ENCODE measurements at places on chromosomes 5 and 9.

- DNase-seq: peak; percentile 20
These were observed at the start of gene UBTD2 for GRCh38 chr5:172283020-172283861. UBTD2 (minus strand) TSS chr5:172283764; CDS start chr5:172283665, 99 bp downstream.

- DNase-seq: no peak
These were observed 205.2 kb downstream of the CSNK1G3 start for GRCh38 chr5:123717139-123717538.

DNA sequence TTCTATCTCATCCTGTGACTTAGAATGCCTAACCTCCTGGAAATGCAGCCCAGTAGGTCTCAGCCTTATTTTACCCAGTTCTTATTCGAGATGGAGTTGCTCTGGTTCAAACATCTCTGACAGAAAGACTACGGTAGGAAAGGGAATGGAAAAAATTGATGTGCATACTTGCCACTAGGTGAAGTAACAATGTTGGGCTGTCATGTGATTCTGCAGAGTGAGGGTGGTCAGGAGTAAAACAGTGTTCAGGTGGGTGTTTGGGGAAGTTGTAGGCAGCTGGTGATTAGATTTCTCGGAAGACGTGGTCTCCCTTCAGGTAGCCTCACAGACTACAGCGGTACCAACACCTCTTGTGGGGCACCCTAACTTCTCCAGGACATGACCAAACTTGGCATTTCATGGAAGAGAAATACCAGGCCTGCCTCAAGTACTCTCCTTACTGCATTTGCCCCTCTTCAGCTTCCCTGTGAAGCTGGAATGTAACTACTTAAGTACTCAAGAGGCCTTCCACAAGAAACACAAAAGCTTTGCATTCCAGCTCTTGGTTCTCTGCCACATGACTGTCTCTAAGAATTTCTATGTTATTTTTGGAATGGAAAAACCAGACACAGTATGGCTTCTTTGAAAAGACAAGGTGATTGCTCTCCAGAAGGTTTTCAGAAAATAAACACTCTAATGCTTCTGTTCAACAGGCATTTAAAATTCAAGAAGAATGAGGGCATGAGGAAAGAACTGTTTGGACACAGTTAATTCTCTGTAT, 17.4 kb upstream of the ENTREP1 start:
- no peak for DNase-seq

DNA sequence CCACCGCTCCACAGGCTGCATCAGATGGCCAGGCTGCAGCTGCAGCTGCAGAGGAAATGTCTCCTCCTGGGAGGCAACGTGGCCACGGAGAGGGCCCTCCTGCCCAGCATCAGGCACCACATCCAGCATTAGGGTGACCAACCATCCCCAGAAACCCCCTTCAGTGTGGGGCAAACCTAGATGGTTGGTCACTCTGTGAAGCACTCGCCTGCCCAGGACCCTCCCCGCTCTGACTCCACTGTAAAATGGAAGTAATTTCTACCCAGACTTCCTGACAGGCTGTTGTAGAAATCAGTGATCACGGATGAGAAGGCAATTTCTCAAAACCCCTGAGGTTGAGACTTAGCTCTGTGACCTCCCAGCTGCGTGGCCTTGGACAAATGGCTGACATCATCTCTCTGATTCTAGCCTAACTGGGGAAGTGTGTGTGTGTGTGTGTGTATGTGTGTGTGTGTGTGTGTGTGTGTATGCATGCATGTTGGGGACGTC, 31.6 kb downstream of the B4GALT1 start:
- no peak for DNase-seq

DNA sequence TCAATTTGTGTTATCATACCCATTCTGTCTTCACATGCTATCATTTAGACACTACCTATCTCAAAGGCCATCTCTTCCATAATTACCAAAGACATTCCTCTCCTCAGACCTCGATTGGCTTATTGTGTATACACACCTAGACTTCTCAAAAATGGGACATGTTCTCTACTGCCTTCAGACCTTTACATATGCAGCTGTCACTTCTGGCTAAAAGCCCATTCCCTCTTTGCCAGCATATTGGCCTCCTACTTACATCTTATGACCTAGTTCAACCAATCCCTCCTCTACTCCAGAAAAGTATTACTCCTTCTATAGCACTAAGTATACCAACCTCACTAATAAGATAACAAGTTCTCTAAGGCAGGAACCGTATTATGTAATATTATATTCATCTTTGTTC, 84.4 kb downstream of the RAPGEF6 start:
- DNase-seq: no peak
